Activated T-cell treated with anti-CD3 and anti-CD28 coated beads, Interleukin-2, amount 50 U/mL, for 48 hours (primary cell): ENCODE measurements at places on chromosomes 11 and 22.

- no peak for DNase-seq
Observed at GRCh38 chr22:40037320-40037719, 42.6 kb downstream of the FAM83F start.

DNA sequence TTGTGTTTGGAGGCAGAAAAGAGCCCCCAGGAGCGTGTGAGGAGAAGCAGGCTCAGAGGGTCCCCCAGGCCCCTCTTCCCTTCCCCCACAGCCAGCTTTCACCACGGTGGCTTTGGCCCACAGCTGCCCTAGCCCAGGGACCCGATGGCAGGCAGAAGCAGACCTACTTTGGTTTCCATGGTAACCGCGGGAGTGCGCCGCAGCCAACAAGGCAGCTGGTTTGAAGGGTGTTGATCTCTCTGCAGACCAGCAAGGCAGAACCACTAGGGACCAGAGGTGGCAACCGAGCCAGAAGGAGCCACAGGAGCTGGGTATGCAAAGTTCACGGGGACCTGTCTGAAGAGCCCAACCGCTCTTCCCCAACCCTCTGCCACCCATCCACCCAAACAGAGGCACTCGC lies 69.4 kb downstream of the BUD13 start:
- DNase-seq = no peak

- DNase-seq = no peak
Observed at GRCh38 chr22:26072621-26073020, 96.6 kb upstream of the SEZ6L start.

DNA sequence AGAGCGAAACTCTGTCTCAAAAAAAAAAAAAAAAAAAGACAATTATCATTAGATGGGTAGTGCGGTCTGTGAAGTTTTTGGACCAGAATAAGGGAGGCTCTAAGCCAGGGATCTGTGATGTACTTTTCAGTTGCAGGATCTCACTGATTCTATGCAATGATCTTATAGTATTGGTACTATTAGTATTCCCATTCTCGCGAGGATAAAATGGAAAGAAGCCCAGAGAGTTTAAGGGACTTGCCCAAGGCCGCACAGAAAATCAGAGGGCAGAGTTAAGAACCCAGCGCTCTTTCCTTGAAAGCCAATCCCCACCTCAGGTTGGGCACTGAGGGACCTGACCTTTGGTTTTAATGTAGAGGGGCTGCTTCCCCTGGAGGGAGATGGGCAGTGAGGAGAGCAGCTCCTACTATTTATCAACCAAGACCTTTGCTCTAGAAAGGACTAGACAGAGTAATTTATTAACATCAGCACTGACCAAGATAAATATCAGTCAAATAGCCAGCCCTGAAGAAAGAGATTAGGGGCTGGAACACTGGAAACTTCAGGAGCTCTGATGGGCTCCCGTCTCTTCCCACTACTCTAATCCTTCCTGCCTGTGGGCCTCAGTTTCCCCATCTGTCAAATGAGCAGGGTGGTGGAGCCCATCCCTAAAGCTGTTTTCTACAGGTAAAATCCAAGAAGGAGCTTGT lies 6.0 kb downstream of the NIPSNAP1 start:
- no peak for DNase-seq

DNA sequence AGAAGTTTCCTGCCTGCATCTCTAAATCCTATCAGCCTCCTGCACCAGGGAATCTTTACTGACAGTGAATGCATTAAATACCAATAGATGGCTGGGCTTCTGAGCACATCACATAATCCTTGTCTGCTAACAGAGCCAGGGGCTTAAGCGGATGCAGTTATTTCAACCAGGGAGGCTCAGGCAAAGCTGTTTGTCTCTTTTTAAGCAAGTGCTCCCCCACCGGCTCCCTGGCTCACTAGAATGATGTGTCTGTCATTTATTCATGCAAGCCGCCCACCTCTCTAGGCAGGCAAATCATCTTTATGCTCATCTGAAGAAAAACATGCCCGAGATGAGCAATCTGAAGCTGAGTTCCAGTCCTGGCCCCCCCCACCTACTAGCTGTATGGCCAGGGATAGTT lies 182.3 kb downstream of the TENM4 start:
- DNase-seq = no peak

DNA sequence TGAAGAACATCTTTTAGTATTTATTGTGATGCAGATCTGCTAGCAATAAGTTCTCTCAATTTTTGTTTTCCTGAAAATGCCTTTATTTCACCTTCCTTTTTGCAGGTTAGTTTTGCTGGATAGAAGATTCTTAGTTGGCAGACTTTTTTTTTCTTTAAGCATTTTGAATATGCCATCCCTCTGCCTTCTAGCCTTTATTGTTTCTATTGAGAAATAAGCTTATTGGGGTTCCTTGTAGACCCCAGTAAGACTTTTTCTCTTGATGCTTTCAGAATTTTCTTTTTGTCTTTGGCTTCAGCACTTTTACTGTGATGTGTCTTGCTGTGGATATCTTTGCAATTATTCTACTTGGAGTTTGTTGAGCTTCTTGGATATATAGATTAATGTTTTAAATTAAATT lies 160.6 kb downstream of the PGR start:
- DNase-seq = no peak

- DNase-seq = no peak
Observed at GRCh38 chr11:73866586-73866996, 10.1 kb downstream of the COA4 start.

- DNase-seq = no peak
Observed at GRCh38 chr11:80417681-80418080, 976.9 kb upstream of the TENM4 start.

GRCh38 chr11:18204220-18204619 lies 31.6 kb downstream of the MRGPRX4 start:
- DNase-seq = no peak

GRCh38 chr22:47018010-47018910 lies 255.8 kb downstream of the TBC1D22A start:
- no peak for DNase-seq

- no peak for DNase-seq
Observed at GRCh38 chr11:44915004-44915403, 35.7 kb downstream of the TP53I11 start.

- DNase-seq = no peak
Observed at GRCh38 chr11:63687845-63688244, 6.5 kb downstream of the RTN3 start.

DNA sequence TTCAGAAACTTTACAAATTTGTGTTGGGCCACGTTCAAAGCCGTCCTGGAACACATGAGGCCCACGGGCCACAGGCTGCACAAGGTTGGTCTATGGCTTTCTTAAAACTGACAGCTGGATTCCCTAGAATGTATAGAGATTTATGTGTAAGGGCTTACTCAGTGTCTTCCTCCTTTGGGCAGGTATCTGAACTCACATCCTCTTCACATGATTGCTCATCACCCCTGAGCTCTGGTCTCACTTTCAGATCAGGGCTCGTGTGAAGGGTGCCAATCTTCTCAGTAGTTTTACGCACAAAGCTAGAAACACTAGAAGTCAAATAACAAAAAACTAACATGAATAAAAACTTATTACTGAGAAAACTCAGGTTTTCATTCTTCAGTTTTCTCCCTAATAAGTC lies 27.1 kb downstream of the HPS5 start:
- DNase-seq = no peak

GRCh38 chr11:121914508-121915059 lies 201.4 kb downstream of the BLID start:
- no peak for DNase-seq

- peak; percentile 84 for DNase-seq
Observed at GRCh38 chr11:8263769-8264410, at the start of gene LMO1. Gene LMO1, minus strand, starts transcription at chr11:8263878. Its CDS starts 516 bp downstream, at chr11:8263362.

DNA sequence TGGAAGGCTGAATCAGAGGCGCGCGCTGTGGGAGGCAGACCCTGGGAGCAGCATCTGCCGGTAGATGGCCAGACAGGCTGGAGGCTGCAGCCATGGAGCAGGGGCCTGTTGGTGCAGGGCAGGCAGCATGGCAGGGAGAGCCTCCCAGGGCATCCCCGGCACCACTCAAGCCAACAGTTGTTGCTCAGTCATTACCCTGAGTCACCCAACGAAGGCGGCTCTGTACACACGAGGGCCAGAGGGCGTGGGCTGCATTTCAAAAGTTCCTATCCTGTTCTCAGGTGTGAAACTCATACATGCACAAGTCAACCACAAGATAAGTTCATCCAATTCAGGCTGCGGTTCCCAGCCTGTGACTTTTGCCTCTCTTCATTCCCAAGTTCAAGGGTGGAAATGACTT lies 2.6 kb downstream of the ANO1 start:
- no peak for DNase-seq

GRCh38 chr11:47130543-47130942 lies 46.1 kb downstream of the ARFGAP2 start:
- no peak for DNase-seq

DNA sequence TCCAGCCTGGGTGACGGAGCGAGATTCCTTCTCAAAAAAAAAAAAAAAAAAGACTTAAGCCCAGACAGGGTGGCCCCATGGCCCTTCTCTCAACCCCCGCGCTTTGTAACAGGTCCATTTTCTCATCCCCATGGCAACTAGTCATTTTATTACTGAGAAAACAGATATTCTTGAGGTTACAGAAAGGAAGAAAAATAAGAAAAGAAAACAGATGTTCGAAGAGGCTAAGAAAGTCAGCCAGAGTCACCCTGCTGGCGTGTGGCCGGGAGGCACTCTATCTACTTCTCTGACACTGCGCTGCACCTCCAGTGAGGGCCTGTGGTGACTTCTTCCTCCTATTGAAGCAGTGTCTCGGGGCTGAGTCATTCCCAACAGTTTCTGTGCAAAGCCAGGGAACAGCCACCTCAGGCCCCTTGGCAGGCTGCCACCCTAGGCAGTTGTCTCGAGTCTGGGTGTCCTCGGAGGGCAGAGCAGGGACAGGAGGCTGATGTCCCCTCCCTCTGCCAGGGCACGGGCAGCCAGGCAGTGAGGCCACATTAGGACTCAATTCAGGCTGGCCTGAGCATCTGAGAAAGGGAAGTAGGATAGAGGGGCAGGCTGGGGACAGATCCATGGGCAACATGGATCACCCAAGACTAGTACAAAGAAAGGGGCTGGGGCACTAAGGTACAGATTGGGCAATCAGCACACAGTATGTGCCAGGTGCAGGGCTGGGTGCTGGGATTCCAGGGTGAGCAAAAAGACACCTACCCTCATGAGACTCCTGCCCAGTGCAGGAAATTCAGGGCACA lies 16.4 kb upstream of the SYVN1 start:
- DNase-seq = peak; percentile 58

- no peak for DNase-seq
Observed at GRCh38 chr22:42994917-42995562, 19.9 kb downstream of the PACSIN2 start.

- no peak for DNase-seq
Observed at GRCh38 chr11:12625438-12626071, 48.7 kb upstream of the TEAD1 start.

DNA sequence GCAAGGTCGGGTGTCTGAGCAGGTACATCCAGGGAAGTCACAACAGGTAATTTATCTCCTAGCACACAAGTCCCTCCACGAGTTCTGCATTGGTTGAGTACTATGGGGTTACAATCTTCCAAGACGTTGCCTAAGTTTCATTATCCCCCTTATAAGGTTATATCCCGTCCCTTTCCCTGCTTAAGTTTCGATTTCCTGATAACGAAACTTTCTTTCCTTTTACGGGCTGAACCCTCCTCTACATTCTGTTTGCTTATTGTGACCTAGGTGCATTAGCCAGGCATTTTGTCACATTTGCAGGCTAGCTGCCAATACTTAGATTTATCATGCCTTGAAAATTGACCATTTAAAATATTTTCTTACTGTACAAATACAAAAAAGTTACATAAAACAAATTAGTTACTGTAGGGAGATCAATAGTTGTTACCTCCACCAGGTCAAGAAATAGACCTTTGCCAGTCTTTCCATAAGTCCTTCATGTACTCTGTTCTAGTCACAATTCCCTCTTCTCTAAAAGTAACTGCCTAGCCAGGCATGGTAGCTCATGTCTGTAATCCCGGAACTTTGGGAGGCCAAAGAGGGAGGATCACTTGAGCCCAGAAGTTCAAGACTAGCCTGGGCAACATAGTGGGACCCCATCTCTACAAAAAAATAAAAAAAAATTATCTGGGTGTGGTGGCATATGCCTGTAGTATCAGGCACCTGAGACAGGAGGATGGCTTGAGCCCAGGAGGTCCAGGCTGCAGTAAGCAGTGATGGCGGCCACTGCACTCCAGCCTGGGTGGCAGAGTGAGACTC lies 14.3 kb upstream of the PITPNB start:
- DNase-seq = no peak

- no peak for DNase-seq
Observed at GRCh38 chr11:129817534-129818051, 1.9 kb downstream of the TMEM45B start.

GRCh38 chr11:63572026-63572688 lies 9.0 kb upstream of the PLAAT2 start:
- no peak for DNase-seq

- peak; percentile 50 for DNase-seq
Observed at GRCh38 chr11:6655020-6655789, 404 bp downstream of the DCHS1 start.

DNA sequence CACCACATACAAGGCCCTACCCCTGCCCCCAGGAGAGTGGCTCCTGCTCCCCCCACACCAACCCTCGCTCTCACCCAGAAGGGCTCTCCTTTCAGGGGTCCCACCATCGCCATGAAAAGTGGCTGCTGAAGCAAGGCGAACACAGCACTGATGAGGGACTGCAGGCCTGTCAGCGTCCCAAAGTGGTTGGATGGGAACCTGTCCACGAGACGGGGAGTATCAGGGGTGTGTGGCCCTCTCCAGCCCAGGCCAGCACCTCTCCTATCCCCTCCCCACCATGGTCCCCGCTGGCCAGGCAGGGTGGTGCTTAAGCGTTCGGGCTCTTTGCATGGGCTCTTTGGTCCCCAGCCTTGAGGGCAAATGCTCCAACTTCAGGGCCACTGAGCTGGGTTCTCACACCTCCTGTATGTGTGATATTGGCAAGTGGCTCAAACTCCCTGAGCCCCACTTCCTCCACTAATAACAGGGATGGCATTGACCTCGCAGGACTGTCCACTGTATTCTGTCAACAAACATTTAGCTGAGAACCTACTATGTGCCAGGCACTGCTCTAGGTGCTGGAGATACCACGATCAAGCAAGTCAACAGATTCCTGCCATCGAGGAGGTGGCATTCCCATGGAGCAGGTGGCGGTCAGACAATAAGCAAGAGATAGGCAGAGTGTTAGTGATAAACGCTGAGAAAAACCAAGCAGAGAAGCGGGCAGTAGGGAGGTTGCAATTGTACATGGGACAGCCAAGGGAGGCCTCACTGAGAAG lies 26.9 kb downstream of the RTN4RL2 start:
- DNase-seq = no peak

- DNase-seq = no peak
Observed at GRCh38 chr11:130873761-130874160, 42.5 kb downstream of the SNX19 start.

DNA sequence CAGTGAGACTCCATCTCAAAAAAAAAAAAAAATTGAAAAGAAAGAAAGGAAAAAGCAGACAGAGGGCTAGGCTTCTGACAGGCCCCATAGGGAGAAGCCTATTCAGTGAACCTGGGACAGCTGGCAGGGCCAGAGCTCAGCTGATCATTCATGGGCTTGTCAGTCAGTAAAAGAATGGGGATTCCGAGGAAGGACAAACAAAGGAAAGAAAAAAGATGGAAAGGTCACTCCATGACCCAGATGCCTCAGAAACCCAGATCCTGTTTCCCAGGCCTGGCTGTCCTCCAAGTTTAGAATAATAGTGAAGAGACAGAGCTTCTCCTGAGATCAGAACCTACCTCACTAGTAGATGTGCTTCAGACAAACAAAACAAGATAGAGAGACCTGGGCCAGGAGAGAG lies 34.3 kb upstream of the ASPHD2 start:
- no peak for DNase-seq
